ENCODE measurements at places on chromosomes 7 and 10.

GRCh38 chr10:94353336-94353735, 9.4 kb downstream of the NOC3L start:
- DNase-seq = no peak

DNA sequence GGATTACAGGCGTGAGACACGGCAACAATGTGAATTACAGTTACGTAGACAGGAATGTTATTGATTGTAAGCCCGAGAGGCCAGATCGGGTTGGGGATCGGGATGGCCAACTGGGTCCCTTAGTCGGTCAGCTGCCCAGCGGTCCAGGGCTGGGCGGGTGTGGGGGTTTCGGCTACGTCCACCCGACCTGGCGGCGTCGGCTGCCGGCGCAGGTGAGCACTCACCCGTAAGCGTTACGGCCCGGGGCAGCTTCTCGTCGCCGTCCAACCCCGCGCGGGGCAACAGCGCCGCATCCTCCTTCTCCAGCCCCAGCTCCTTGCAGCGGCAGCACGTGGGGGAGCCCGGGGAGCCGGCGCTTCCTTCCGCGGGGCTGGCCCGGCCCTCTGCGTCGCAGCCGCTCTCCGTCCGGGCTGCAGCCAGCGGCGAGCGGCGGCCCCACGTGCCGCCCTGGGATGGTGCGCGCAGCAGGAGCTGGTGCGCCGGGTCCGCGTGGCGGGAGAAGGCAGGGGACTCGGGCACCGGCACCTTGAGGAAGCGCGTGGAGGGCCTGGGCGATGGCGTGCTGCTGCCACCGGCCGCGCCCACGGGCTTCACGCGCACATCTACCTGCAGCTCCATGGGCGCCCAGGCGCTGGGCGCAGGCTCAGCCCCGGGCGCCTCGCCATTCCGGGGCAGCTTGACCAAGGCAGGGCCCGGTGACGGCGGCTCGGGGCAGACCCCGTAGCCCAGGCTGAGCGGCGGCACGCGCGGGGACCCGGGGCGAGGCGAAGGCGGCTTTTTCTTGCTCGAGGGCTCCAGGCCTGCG, 609 bp downstream of the KLRG2 start:
- DNase-seq = peak; percentile 20

DNA sequence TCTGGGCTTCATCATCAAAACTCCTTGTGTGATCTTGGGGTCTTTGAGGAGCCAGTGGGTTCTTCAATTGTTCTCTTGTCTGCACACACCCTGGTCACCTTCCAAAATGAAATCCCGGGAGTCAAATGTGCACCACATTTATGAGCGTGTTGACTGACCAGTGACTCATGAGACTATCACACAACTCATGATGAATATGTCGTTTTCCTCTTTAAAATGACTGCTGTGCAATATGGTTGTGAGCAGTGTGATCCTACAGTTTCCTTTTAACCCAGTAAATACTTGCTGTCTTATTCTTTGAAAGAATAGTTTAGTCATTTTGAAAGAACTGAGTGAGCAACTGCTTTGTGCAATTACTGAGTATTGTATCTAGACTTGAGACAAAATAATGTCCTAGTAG, 149.2 kb downstream of the DYNC1I1 start:
- no peak for DNase-seq

DNA sequence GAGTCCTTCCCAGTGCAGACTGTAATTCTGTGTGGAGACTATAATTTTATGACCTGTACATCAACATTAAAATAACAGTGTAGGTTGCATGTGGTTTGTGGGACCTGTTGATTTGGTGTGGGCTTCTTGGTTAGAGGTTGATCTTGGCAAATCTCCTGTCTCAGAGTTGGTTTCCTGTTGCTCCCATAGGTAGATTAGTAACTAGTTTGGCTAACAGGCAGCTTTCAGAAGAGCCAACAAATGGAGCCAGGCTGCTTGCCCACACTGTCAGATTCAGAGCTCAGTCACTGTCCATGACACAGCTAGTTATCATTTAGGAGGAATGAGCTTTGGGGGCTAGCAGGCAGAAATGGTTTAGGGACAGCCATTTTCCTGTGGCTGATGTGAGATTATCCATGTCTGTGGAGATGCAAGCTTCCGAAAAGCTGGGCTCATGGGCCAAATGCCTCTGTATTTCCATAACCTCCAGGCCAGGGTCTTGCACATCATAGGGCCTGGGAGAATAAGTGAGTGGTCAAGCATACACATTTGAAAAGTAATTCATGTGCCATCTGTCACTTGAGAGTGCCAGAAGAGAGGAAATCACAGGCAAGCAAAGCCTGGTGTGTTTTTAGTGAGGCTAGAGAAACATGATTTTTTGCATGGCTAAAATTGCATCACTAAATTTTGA, 33.4 kb downstream of the CCM2 start:
- peak; percentile 55 for DNase-seq

- no peak for DNase-seq
These were observed 41.7 kb downstream of the HIPK2 start for GRCh38 chr7:139735912-139736595.

- no peak for DNase-seq
These were observed 998.5 kb upstream of the GHITM start for GRCh38 chr10:83140811-83141210.

DNA sequence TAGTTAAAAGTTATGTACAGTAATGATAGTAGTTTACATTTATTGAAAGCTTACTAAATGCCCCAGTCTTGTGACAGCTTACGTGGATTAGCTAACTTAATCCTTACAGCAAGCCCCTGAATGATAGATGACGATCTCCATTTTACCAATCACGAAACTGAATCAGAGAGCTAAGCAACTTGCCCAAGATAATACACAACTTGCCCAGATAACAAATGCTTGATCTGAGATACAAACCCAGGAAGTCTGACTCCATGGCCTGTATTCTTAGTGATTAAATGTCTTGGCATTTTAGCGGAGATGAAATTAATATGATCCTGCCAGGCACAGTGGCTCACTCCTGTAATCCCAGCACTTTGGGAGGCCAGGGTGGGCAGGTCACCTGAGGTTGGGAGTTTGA, 46.9 kb upstream of the FMC1 start:
- DNase-seq = no peak

- DNase-seq = peak; percentile 98
These were observed 17.1 kb upstream of the CPA1 start for GRCh38 chr7:130363026-130363847.

GRCh38 chr7:46494028-46494427, 573.0 kb upstream of the IGFBP3 start:
- DNase-seq = peak; percentile 53

GRCh38 chr7:97043281-97043680, 18.6 kb upstream of the DLX5 start:
- no peak for DNase-seq

GRCh38 chr10:77160679-77161078, 476.9 kb downstream of the KCNMA1 start:
- peak; percentile 46 for DNase-seq

DNA sequence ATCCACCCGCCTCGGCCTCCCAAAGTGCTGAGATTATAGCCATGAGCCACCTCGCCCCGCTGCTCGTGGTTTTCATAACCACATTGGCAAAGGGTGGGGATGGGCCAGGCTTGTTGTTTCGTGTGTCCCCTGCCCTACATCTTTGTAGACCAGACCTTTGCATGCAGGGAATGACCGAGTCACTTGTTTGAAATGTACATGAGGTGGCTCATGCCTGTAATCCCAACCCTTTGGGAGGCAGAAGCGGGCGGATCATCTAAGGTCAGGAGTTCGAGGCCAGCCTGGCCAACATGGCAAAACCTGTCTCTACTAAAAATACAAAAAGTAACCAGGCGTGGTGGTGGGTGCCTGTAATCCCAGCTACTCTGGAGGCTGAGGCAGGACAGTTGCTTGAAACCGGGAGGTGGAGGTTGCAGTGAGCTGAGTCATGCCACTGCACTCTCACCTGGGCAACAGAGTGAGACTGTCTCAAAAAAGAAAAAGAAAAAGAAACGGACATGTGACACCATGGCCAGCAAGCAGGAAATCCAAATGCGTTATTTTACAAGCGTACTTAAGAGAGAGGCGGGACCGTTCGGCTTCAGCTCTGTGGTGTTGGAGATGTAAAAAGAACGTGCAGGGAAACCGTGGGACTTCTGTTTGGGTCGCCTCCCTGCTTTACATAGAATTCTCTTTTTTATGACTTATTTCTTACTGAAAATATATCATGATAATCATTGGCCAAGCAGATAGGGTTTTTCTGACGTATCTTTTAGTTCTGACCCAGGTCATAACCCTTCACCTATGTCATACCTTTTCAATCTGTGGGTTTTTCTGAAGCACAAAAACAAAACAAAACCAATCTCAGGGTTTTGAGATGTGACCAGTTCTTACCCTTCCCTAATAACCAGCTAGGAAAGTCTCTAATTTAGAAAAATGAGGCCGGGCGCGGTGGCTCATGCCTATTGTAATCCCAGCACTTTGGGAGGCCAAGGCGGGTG, 45.1 kb downstream of the WIPI2 start:
- no peak for DNase-seq

DNA sequence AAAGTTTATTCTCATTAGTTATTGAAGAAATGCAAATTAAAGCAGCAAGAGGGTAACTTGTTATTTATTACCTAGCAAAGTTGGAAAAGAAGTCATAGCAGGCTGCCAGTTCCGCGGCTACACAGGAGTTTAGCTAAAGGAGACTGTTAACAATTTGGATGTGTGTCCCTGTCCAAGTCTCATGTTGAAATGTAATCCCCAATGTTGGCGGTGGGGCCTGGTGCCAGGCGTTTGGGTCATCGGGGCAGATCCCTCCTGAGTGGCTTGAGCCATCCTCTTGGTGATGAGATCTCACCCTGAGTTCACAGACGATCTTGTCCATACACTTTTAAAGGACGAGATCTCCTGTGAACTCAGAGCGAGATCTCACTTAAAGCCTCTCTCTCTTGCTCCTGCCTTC, 608.3 kb downstream of the SH2D4B start:
- no peak for DNase-seq

DNA sequence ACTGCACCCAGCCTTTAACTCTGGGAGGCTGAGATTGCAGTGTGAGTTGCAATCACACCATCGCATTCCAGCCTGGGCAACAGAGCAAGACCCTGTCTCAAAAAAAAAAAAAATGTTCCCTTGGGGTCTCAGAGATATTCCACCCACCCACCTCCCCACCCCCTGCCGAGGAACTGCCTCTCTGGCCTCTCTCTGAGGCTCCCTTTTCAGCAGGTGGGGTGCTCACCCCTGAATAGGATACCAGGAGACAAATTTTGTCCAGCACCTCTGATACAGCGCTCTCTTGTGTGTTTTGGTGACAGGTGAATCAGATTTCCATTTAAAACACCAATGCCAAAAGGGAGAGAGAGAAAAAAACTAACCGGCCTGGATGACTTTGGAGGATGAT, 92.6 kb upstream of the KIF5B start:
- no peak for DNase-seq

GRCh38 chr7:68433462-68434070, 1164.7 kb upstream of the AUTS2 start:
- no peak for DNase-seq

GRCh38 chr7:66859794-66860645, 61.0 kb upstream of the TMEM248 start:
- no peak for DNase-seq

DNA sequence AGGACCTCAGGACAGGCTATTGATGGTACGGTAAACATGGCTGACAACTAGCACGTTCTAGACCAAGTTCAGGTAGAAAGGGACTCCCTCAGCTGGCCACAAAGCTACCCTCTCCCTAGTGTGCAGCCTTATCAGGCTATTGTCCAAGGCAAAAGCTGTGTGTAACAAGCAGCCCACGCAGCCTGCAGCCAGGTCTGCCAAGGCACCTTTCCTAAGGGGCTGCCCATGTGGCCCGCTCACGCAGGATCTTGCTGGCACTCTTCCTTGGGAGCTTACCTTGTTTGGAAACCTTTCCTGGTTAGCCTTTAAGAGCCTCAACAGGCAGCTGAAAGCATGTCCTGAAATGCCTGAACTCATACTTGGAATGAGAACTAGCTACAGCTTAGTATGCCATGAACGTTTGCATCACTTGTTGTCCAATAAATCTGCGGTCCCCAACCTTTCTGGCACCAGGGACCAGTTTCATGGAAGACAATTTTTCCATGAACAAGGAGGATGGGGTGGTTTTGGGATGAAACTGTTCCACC, 51.7 kb downstream of the SYPL1 start:
- no peak for DNase-seq

DNA sequence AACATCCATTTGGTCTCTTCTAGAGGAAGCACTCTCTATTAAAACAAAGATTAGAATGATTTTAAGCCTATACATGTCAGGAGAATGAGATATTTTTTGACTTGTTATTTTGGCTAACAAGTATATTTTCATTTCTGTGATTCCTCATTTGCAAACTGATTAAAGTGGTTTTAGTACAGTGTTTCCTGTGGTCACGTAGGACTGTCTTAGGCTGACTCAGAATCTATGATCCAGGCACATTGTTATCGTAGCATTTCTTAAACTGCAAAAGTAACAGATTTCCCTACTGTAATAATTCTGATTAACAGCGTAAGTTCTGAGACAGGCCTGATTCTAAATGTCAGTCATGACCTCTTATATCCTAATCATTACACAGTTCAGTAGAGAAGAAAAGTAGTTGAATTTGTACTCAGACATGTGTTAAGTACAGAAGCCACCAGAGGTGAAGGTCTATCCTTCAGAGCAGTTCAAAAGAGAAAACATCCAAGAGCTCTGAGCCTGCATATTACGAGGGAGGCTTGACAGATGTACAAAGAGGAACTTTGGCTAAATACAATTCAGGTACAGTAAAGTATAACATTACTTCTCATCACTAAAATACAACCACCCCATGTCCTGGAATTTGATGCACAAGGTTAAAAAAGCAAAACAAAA, 124.1 kb upstream of the TEX47 start:
- DNase-seq = no peak

- no peak for DNase-seq
These were observed 490.8 kb upstream of the GRM3 start for GRCh38 chr7:86152926-86153325.

- no peak for DNase-seq
These were observed 80.7 kb downstream of the SPDYE5 start for GRCh38 chr7:75572814-75573213.

- DNase-seq = peak; percentile 45
These were observed 4.4 kb upstream of the BICC1 start for GRCh38 chr10:58508316-58508715.

- no peak for DNase-seq
These were observed 9.1 kb downstream of the GOT1 start for GRCh38 chr10:99421233-99421739.

DNA sequence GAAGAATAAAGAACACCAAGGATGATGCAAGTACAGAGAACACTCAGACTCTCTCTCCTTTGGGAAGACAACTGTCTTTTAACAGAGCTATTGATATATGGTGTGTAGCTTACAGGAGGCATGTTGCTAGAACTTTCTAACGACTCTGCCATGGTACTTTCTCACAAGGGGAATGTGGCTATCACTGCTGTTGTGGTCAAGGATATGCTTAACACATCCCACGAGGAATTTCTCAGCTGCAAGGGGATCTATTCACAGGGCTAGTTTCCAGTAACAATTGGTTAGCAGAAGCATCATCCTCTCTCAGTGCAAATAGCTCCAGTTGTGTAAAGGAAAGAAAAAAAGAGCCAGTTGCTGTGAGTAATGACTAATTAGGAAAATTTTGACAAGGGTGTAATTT, 826.0 kb downstream of the SORCS1 start:
- peak; percentile 14 for DNase-seq

DNA sequence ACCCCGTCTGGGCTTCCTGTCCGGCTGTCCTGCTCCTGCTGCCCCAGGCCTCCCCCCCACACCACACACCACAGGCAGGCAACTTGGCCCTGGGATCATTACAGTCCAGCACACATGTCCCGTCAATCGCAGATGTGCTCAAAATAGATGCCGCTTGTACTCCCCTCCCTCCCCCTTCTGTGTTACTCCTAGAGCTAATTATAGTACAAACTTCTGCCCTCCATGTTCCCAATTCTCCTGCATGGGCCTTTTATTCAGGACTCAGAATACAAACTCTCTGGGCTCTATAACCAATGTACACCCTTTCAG, at the start of gene SYNPO2L:
SYNPO2L (minus strand) TSS at position 40 of the 309 bp plus-strand sequence. CDS start 107 bp downstream, outside the sequence.
- DNase-seq = no peak

All from cardiac fibroblast (primary cell).